ENCODE measurements at places on chromosomes 6 and 20.

DNA sequence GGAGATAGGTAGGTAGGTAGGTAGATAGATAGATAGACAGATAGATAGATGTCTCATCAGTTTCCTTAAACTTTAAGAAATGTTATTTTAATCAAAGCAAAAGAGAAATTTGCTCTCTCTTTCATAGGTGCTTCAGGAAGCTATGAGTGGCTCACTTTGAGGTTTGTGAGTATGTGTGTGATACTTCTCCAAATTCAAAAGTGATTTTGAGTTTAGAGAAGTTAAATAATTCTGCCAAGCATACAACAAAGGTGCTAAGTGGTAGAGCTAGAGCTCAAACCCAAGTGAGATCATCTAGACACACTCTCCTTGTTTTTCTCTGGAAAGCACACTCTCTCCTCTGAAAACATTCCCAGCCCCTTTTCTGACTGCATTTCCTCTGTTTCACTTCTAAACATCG, 156.2 kb downstream of the EDN1 start:
- DNase-seq: no peak

- DNase-seq: no peak
Measured at GRCh38 chr20:34940081-34940481, 15.5 kb downstream of the GSS start.

DNA sequence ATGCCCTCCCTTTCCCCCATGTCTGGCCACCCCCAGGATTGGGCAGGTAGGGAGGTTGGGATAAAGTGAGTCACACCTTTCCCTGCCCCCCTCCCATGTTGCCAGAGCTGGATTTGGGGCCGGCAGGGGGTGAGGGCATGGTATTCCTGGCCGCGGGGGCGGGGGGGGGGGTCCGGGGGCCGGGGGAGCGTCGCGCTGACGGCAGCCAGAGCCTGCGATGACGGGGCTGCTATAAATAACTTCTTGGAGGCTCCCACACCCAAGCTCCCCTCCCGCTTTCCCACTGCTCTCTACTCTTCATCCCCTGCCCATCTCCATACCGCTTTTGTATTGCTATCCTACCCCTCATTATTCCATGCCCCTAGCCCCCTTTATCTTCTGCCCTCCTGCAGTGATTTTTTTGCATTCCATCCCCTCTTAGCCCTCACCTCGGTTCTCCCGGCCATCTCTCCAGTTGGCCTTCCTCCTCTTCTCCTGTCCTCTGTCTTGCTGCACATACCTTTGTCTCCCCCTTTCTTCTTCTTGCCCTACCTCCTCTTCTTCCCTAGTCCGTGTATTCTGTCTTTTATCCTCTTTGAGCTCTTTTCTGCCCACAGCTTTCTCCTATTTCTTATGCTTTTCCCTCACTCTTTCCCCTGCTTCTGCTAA, 13.8 kb downstream of the SYNGAP1 start:
- DNase-seq: no peak

DNA sequence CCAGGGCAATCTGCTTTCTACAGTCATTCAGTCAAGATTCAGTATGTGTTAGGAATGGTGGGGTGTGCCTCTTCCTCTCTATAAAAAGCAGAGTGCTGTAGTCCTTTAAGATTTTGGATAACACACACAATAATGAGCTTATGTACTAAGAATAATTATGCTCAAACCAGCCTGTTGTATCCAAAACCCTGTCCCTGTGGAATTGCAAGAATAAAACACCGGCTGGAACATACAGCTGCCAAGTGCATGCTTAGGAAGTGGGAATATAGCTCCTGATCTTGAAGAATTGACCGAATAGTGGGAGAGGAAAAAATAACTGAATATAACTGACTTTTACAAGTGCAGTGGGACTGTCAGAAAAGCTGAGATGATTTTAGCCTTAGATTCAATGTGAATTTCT, 979 bp upstream of the MOCS1 start:
- no peak for DNase-seq

DNA sequence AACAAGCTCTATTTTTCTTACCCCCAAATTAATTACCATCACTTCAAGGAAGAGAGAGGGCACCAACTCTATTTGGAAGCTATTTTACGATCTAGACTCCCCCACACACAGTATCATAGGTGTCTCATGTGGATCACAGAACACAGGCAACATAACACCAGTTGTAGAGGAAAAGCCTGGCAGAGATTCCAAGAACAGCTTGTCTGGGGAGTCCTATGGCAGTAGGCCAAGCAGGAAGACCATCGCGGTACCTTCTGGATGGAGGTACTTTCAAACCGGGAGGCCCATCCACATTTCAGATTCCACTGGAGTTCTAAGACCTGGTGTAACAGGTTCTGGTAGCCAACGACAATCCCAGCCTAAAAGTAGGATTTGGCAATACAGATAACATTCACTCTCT, 37.6 kb upstream of the SPDEF start:
- DNase-seq: peak; percentile 68

All from NCI-H69 (cell line).